ENCODE measurements at places on chromosomes 4 and X.

DNA sequence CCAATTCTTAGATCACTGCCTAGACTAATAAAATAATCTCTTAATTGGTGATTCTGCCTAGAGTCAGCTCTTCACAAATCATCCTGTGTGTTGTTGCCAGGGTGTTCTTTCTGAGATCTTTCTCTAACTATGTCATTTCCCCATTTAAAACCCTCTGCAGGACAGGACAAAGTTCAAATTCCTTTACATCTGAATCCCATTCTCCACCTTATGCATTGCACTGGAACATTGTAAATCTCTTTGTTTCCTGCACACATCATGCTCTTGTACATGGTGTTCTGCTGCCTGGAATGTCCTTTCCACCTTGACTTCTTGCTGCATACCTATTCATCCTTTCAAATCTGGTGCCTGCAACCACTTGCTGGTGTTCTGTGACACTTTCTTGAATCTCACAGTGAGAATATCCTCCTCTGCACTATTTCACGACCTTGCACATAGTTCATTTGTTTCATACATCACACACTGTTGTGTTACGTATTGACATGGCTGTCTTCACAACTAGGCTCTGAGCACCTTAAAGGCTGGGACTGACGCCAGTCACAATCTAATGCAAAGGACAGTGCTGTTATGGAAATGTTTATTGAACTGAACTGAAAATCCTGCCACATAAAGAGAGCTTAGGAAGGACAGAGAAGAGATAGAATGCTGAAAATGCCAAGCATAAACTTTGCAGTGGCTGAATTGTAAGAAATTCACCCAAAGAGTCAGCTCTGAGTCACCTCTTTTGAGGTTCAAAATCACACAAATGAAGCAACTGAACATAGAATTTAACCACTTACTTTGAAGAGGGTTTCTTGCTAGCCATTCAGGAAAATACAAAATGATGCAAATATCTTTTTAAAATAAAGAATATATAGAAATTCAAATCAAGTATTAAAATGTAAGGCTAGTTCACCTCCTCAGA is 26.4 kb upstream of the SMIM14 start:
- no peak for DNase-seq

GRCh38 chr4:119506806-119507205 is 121.8 kb downstream of the PDE5A start:
- DNase-seq: no peak

DNA sequence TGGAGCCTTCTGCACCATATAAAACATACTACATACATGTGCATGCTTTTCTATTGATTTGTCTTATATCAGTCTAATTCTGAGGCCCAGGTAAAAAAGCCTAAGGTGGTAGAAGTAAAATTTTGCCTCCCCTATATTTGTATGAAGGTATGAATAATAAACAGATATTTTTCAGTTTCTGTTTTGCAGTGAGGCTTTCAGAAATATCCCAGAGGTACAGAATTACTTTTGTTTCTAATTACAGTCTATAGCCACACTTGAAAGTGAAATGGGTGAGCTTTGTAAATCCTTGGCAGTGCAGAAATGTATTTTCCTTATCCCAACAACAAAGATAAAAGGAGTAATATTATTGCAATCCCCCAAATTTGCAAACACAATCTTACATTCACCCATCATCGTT is 59.5 kb downstream of the DDX60 start:
- DNase-seq: no peak

GRCh38 chrX:150192816-150193215 is 170.3 kb upstream of the MAMLD1 start:
- DNase-seq: no peak

DNA sequence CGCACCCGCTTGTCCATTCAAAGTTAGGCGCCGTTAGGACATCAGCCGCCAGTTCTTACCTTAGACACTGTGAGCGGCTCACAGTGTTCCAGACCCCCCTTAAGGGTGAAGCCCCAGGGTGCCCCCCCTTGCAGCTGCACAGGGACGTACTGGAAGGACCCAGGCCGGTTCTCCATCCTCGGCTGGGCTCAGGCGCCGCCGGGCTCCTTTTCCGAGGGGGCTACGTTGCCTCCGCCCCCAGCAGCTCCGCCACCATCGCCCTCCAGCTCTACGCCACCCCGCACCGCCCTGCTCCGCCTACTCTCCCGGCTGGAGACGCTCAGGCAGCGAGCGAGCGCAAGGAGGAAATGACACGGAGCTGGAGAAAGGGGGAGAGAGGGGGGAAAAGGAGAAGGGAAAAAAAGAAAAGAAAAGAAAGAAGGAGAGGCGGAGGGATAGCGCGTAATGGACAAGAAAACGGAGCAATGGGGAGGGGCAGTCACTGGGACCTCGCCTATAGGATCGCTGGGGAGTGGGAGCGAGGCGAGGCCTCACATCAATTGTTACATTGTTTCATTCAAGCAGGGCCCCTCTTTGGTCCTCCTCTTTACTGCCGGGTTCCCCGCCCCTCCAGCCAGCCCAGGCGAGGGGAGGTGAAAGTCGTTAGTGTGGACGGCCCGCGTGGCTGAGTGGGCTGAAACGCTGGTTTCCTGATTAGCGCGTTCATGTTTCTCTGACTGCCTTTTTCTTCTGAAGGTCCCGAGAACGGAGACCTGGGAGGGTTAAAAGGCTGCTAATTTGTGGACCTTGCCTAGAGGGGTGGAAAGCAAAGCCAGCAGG is at the start of gene SHROOM4:
Gene SHROOM4 (minus strand): TSS at position 352 of the 819 bp plus-strand sequence. CDS start 176 bp downstream, at position 176.
- peak; percentile 80 for DNase-seq

Measured in muscle of arm (tissue), 14 donors.